ENCODE measurements at places on chromosomes 5 and 9. TPM values are rescaled to one million over a fixed set of nuclear protein-coding genes. Genes with fewer than 3 reads are reported as not detected.

The SYK gene
- total RNA-seq: not detected

The GPR151 gene
- total RNA-seq: not detected

The TMC1 gene
- 0.39 TPM for total RNA-seq

The ADRA1B gene
- 0.13 TPM for total RNA-seq

The PTPRD gene
- total RNA-seq: 6.4 TPM

The KCNV2 gene
- not detected for total RNA-seq

The HRCT1 gene
- 4.7 TPM for total RNA-seq

The NOXA1 gene
- 0.39 TPM for total RNA-seq

The INSL4 gene
- total RNA-seq: not detected
